ENCODE measurements at places on chromosomes 1 and 21. TPM values are rescaled to one million over a fixed set of nuclear protein-coding genes. Genes with fewer than 3 reads are reported as not detected.

- no peak for DNase-seq
These were observed 68.4 kb downstream of the ST6GALNAC3 start for GRCh38 chr1:76142771-76143540.

- DNase-seq, result no peak
These were observed 466.2 kb upstream of the NR5A2 start for GRCh38 chr1:199561334-199561733.

DNA sequence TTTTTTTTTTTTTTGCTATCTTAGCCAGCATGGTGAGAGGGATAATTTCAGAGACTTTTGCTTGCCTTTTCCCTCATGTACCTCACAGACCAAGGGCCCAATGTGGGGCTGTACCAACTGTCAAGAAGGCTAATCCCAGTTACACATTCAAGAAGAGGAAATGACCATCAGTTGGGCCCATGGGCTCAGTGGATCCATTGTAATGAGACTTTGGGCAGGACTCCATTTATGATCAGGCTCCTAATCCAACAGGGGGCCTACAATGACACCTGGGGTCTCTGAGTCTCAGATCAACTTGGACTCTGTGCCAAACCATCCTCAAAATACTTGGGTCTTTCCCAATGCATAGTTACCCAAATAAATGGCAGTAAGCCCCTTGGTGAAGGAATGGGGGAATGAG is 450.4 kb upstream of the VAMP3 start:
- no peak for DNase-seq

Gene KCNT2
- not detected for total RNA-seq

Gene LIN28A
- total RNA-seq, result not detected

All from activated CD4-positive, alpha-beta T cell treated with anti-CD3 and anti-CD28 coated beads, Interleukin-2, amount 10 ng/mL, durations not matched to agents 24 days and 14 days (primary cell).